Activated T-helper 9 cell treated with anti-CD3 and anti-CD28 coated beads, Interleukin-2, amount 50 U/mL, for 16 hours (primary cell): ENCODE measurements at places on chromosomes 6 and 20.

DNA sequence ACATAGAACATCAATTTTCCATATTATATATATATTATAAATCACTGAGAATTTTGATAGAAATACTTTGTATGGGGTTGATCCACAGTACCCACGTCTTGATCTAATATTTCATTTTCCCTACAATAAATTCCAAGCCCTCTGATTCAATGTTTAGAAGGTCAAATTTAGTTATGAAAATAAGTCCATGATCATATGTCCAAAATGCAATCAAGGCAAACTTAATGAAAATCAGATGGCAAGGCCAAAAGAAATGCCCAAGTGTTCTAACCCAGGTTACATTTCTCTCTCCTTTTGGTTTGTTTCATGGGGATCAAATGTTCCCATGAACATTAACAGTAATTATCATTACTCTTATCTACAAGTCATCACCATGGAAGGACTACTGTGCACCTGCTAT is 203.8 kb downstream of the KIF16B start:
- no peak for DNase-seq

DNA sequence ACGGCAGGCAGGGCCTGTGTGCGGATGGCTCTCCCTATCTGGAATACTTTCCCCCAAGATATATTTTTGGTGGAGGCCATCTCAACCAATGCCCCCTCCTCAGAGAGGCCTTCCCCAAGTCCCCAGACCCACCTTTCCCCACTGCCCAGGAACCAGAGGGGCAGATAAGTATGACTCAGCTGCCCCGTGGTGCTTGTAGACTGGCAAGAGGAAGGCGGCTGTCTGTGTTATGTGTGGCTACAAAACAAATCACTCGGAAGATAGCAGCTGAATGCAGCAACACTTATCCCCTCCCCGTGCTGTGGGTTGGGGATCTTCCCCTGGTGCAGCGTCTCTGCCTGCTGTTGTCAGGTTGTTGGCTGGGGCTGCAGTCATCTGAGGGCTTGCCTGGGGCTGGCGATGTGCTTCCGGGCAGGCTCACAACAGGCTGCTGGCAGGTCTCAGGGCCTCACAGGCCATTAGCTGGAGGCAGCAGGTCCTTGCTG is 7.1 kb downstream of the NPEPL1 start:
- DNase-seq = no peak

DNA sequence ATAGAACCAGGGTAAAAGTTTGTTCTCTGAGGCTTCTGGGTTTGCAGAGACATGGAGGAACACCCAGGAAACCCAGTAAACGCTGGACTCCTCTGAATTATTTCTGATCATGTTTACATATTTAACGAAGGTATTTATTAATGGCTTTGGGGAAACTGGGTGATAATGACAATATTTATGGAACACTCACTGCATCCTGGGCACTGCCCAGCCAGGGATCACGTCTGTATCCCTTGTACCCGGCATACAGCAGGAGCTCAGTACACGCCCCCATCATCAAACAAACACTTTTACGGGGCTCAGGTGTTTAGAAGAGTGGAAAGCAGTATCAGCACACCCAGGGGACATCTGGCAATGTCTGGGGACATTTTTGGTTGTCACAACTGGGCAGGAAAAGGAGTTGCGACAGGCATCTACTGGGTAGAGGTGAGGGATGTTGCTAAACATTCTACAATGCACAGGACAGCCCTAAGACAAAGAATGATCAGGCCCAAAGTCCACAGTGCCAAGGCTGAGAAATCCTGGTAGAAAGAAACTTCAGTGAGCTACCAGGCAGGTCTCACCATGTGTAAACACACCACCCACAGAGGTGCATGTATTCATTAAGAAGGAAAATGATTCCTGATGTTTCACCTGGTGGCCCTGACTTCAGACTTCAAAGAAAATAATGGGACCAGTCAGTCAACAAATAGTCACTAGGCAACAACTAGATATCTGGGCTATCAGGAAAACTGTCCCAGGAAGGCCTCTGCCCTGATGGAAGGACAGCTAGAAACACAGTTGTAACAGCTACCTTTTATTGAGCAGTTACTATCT is 35.3 kb downstream of the ZMYND8 start:
- DNase-seq = no peak

DNA sequence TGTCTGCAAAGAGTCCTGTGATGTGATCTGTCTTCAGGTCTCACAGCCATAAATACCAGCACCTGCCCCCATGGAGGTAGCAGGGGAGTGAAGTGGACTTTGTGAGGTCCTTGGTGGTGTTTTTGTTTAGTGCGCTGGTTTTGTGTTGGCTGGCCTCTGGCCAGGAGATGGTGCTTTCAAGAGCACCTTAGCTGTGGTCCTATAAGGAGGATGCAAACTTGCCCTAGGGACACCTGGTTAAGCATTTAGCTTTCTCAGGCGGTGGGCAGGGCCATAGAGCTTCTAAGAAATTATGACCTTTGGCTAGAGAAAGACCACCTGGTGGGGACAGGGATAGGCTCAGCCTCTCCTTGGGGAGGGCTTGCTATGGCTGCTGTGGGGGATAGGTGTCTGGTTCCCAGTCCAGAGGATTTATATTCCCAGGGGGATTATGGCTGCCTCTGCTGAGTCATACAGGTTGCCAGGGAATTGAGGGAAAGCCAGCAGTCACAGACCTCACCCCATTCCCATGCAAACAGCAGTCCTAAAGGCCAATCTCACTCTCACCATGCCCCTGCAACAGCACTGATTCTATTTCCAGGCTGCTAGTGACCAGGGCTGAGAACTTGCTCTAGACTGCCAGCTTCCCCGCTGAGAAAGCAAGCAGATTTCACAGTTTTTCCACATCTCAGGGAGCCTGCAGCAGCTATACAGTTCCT is 259.3 kb downstream of the TFAP2B start:
- no peak for DNase-seq

GRCh38 chr20:2135013-2135412 is 33.4 kb downstream of the STK35 start:
- DNase-seq = no peak

DNA sequence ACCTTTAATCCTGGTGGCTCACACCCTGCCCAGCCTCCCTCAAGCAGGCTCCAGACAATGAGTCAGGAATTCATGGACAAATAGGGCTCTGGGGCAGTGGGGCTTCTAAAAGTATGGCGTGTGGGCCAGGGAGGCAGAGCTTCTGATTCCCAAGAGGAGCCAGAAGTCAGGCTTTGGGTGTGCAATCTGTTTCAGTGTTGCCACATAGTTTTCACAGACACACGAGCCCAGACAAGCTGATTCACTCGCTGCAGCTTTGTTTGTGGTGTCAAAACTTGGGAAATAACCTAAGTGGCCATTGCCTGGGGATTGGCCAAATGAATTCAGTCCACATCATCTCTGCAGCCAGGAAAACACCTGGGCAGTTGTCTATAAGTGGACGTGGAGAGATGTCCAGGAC is 9.2 kb downstream of the PEDS1 start:
- no peak for DNase-seq

DNA sequence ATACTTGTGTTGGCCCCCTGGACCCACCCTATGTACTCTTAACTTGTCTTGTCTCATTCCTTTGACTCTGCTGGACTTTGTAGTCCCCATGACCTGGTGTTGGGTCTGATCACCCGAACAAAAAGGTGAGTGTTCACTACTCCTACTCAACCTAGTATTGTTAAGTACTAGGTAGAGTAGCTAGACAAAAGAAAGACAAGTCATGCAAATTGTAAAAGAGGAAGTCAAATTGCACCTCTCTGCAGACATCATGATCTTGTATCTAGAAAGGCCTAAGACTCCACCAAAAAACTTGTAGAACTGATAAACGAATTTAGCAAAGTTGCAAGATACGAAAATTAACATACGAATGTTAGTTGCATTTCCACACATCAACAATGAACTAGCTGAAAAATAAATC is 35.7 kb upstream of the ZNF391 start:
- no peak for DNase-seq

DNA sequence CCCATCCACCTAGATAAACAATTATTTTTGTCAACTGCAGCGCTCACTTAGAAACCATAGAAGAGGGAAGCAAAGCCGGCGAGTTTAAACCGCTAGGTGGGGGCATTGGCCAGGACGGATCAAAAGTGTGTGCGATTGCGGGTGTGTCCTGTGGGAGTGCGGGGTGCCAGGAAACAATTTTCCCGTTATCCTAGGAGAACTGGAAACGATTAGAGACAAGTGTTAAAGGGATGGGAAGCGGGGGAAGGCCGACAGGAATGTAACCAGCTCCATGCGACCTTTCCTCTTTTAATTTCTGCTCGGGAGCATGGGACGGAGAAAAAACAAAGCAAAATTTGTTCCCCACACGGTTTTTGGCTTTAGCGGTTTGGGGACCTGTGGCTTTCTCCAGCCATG is 2.8 kb upstream of the HTR1B start:
- no peak for DNase-seq

GRCh38 chr20:35395728-35396127 is 16.0 kb downstream of the UQCC1 start:
- no peak for DNase-seq

- DNase-seq = no peak
Measured at GRCh38 chr6:128397996-128398395, 122.4 kb downstream of the PTPRK start.

DNA sequence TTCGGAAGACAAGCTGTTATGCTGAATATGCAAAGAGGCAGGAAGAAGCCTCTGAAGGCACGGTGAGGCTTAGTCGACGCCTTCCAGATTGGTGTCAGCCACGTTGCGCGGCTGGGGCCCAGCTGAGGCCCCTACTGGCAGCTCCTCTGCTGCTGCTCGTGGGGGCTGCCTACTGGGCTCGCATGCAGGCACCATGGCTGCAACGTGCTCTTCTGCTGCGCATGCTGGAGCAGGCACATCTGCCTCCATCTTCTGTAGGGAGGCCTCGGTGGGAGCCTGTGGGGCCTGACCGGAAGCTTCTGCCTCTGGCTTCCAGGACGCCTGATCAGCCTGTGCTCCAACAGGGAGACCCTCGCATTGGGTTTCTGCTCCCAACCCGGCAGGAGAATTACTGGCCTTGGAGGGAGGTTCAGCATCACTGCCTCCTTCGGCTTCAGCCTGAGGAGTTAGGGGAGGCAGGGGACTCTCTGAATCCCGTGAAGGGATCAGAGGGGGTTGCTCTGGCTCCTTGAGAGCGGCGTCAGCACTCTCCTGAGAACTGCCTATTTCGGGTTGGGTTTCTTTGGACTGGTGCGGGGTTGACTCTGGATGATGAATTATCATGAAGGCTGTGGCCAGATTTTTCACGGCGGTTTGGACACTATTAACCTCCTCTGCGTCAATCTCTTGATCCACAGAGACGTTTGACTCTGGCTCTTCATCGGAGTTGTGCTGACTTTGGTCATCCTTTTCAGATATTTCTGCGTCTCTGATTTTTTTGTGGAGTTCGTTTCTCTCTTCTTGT is 49.1 kb downstream of the TXLNB start:
- no peak for DNase-seq

GRCh38 chr6:3751730-3752530 is 417 bp upstream of the PXDC1 start:
- DNase-seq = peak; percentile 57

GRCh38 chr6:119446115-119446554 is 96.6 kb upstream of the MAN1A1 start:
- DNase-seq = no peak

DNA sequence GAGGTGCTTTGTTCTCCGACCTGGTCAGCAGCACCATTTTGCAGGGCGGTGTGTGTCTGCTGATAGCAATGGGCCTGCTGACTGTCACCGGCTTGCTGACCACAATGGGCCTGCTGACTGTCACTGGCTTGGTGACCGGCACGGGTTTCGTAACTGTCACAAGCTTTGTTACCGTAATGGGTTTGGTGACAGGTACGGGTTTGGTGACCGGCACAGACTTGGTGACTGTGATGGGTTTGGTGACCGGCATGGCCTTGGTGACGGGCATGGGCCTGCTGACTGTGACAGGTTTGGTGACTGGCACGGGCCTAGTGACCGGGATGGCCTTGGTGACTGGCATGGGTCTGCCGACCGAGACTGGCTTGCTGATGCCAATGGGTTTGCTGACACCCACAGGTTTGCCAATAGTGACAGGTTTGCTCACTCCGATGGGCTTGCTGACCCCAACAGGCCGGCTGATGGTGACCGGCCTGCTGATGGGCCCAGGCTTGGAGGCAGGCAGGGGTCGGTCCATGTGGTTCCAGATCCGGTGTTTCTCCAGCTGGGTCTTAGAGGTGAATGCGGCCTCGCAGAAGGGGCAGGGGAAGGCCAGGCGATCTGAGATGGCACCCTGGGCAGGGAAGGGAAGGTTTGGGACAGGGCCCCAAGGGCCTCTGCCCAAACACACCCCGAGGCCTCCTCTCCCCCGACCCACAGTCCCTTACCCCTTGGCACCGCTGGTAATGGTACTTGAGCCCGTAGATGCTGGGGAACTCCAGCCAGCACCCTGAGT is 3.4 kb downstream of the ZNF512B start:
- DNase-seq = no peak

GRCh38 chr6:111892431-111892830 is 19.2 kb upstream of the FYN start:
- DNase-seq = no peak

- DNase-seq = no peak
Measured at GRCh38 chr20:11921321-11921720, 3.6 kb downstream of the BTBD3 start.

- DNase-seq = peak; percentile 17
Measured at GRCh38 chr20:45833883-45834796, 541 bp downstream of the SNX21 start.

- DNase-seq = no peak
Measured at GRCh38 chr6:13074415-13075140, 253.8 kb downstream of the TBC1D7 start.

- DNase-seq = no peak
Measured at GRCh38 chr6:13629459-13630116, 14.5 kb downstream of the NOL7 start.

DNA sequence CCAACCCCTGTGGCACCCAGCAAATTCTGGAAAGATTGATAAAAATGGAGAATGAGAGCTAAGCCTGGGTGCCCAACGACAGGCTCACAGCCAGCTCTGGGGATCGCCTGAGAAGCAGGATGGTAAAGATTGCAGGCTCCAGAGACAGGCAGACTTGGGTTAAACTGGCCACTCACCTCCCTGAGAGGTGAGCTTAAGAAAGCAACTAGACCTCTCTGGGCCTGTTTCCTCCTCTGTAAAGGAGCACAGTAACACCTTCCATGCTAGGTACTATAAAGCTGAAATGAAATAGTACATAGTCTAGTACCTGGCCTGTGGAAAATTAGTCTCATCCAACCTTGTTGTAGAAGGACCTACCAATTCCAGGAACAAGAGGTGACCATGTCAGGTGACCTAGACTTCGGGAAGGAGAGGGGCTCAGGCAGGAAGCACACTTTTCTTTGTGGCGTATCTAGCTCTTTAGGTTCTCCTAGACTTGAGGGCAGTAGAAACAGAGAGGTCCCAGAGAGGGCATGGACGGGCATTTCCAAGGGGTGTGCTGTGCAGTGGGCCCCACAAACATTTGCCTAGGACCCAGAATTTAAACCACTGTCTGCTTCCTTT is 142.8 kb upstream of the MYLIP start:
- no peak for DNase-seq

DNA sequence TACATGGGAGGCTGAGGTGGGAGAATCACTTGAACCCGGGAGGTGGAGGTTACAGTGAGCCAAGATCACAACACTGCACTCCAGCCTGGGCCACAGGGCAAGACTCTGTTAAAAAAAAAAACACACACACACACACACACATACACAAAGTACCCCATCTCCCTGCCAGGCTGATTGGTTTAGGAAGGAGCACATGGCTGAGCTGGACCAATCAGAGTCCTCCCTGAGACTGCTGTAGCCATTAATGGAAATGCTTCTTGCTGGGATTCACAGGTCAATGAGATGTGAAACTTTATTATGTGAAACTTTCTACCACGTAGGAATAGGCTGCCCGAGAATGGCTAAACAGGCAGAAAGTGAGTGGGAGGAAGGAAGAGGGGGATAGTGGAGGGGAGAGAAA is 2.9 kb downstream of the TREM1 start:
- DNase-seq = no peak
